ENCODE measurements at places on chromosomes 4 and X. TPM values are rescaled to one million over a fixed set of nuclear protein-coding genes. Genes with fewer than 3 reads are reported as not detected.

The PNCK gene
- 50.6 TPM for total RNA-seq

The GPRIN3 gene
- total RNA-seq = 2.4 TPM

The F8A2 gene
- 16.4 TPM for total RNA-seq

The GAGE12C gene
- not detected for total RNA-seq

The VCX3B gene
- 29.7 TPM for total RNA-seq

GRCh38 chr4:903066-904046 is 28.8 kb downstream of the GAK start:
- no peaks in the 10 kb centered on the region for H3K36me3 ChIP-seq
- H3K4me1 ChIP-seq = no peaks in the 10 kb centered on the region
- H3K4me3 ChIP-seq = no peak overlapping the region
- no peak for DNase-seq

DNA sequence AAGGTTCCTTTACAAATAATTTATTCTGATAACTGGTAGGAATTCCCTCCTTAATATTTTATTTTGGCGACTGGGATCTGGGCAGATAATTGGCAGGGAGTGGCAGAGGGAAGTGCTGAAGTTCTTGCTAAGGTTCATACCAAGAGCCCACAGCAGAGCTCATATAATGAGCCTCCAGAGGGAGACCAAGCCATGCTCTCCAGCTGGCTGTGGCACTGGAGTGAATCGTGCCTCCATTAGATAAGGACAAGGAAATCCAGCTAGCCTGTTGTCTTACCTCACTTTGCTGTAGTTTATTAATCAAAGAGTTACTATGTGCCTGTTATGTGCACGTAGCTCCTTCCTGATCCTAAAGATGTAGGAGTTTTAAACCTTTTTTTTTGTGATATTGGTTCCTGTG is 1.3 kb downstream of the ASB12 start:
- H3K4me1 ChIP-seq = no peaks in the 10 kb centered on the region
- DNase-seq = no peak
- H3K4me3 ChIP-seq = no peak overlapping the region
- no peak overlapping the region for H3K27ac ChIP-seq
- H3K36me3 ChIP-seq = no peaks in the 10 kb centered on the region
- no peaks in the 10 kb centered on the region for H3K27me3 ChIP-seq

DNA sequence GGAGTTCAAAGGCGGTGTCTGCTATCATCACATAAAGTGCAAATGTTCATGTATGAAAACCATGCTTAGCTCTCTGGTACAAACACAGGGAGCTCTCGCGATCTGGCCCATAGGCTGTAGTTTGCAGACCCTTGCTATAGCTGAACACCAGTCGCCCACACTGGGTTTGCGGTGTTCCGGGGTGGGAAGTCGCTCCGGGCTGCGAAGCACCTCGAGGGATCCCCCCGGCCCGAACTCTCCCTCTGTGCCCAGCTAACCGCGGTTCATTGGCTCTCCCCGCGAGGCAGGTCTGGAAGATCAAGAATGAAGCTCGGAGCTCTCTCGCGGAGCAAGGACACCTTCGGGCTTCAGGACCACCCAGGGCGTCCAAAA is 341 bp upstream of the PRPS2 start:
- no peaks in the 10 kb centered on the region for H3K4me1 ChIP-seq
- H3K27me3 ChIP-seq = no peaks in the 10 kb centered on the region
- no peaks in the 10 kb centered on the region for H3K36me3 ChIP-seq
- peak overlapping the region; percentile 56 for H3K4me3 ChIP-seq
- peak overlapping the region; percentile 27 for H3K27ac ChIP-seq
- DNase-seq = no peak

GRCh38 chr4:27010334-27010940 is 149.8 kb downstream of the STIM2 start:
- peak; percentile 47 for DNase-seq
- H3K27me3 ChIP-seq = no peaks in the 10 kb centered on the region
- no peaks in the 10 kb centered on the region for H3K36me3 ChIP-seq
- peaks cover 7% of the 10 kb centered on the region for H3K4me1 ChIP-seq

DNA sequence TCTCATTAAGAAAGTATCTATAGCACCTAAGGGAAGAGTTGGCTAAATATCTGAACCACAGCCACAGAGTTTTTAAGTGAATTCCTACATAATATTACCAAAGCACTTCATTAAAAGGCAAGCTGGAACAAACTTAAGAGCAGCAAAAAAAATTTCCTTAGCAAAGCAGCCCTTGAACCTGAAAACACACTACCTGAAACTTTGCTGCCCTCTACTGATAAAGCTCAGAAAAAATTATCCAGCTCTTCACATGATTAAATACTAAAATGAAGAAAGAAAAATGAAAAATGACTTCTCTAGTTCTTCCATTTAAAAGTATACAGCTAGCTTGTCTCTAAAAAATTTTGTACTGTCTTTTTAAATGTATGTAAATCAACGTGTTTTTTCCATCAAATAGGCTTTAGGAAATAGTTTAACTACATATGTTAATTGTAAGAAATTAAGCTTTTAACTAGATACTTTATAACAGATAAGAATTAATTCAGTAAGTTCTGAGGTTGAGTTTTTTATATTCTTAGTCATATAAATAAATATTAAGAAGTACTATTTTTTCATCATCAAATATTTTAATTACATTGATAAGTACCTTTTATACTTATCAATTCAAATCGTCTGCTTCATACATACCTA is 156.1 kb downstream of the STPG2 start:
- no peak for DNase-seq
- H3K27me3 ChIP-seq = no peaks in the 10 kb centered on the region
- H3K4me1 ChIP-seq = no peaks in the 10 kb centered on the region
- H3K36me3 ChIP-seq = no peaks in the 10 kb centered on the region

GRCh38 chrX:101442085-101442484 is 34.1 kb downstream of the HNRNPH2 start:
- H3K4me1 ChIP-seq = no peaks in the 10 kb centered on the region
- no peak overlapping the region for H3K27ac ChIP-seq
- H3K4me3 ChIP-seq = no peak overlapping the region
- no peaks in the 10 kb centered on the region for H3K36me3 ChIP-seq
- DNase-seq = no peak

- no peak overlapping the region for H3K4me3 ChIP-seq
- peak; percentile 10 for DNase-seq
- H3K4me1 ChIP-seq = no peaks in the 10 kb centered on the region
These were observed 60.2 kb upstream of the PGAM4 start for GRCh38 chrX:78029663-78030062.

DNA sequence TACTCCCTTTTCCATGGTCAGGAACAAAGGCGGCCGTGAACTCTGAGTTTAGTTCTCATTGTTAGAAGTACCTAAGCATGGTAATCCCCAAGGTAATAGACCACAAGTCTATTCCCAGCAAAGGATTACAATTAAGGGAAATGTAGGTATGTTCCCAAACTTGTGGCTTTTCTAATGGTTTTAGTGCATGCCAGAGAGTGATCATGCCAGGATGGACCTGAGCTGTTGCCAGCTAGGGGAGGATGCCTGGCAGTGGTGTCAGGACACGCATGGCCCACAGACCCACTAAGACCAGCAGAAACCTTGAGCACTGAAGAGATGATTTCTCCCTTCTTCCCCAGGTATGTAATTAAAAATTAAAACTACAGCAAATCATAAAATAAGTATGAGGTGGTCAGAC is 60.8 kb downstream of the COQ2 start:
- no peak overlapping the region for H3K27ac ChIP-seq
- no peaks in the 10 kb centered on the region for H3K4me1 ChIP-seq
- H3K4me3 ChIP-seq = no peak overlapping the region

GRCh38 chr4:104393655-104394324 is 100.9 kb downstream of the CXXC4 start:
- H3K36me3 ChIP-seq = no peaks in the 10 kb centered on the region
- H3K27me3 ChIP-seq = no peaks in the 10 kb centered on the region
- H3K4me1 ChIP-seq = no peaks in the 10 kb centered on the region
- no peak overlapping the region for H3K27ac ChIP-seq

DNA sequence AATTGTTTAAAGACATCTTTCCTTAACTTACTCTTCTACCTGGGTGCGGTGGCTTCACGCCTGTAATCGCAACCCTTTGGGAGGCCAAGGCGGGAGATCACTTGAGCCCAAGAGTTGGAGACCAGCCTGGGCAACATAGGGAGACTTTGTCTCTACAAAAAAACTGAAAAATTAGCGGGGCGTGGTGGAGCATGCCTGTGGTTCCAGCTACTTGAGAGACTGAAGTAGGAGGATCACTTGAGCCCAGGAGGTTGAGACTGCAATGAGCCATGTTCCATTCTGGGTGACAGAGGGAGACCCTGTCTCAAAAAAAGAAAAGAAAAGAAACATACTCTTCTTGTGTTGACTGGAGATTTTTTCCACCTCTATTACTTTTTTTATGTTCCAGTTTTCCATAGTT is 181.9 kb downstream of the RAPGEF2 start:
- no peaks in the 10 kb centered on the region for H3K36me3 ChIP-seq
- no peak for DNase-seq
- no peak overlapping the region for H3K27ac ChIP-seq
- H3K4me1 ChIP-seq = no peaks in the 10 kb centered on the region
- no peak overlapping the region for H3K4me3 ChIP-seq
- no peaks in the 10 kb centered on the region for H3K27me3 ChIP-seq

DNA sequence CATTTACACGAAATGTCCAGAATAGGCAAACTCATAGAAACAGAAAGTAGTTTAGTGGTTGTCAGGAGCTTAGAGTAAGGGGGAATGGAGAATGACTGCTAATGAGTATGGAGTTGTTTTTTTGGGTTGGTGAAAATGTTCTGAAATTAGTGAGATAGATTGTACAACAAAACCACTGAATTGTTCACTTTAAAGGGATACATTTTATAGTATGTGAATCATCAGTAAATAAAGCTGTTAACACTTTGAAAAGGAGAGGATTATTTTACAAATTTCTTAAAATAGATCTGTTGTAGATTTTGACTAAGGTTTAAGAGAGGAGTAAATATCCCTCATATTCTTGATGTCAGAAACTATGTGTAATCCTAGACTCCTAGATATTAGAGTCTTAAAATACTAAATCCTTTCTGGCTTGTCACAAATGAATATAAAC is 82.7 kb downstream of the RAPGEF2 start:
- no peaks in the 10 kb centered on the region for H3K27me3 ChIP-seq
- DNase-seq = no peak
- no peak overlapping the region for H3K4me3 ChIP-seq
- no peak overlapping the region for H3K27ac ChIP-seq

- no peaks in the 10 kb centered on the region for H3K36me3 ChIP-seq
- no peaks in the 10 kb centered on the region for H3K27me3 ChIP-seq
- H3K27ac ChIP-seq = no peak overlapping the region
These were observed 41.9 kb upstream of the RELL1 start for GRCh38 chr4:37728064-37728463.

- DNase-seq = no peak
- H3K27me3 ChIP-seq = no peaks in the 10 kb centered on the region
- no peaks in the 10 kb centered on the region for H3K36me3 ChIP-seq
These were observed 5.2 kb downstream of the KCNE5 start for GRCh38 chrX:109619771-109620170.

DNA sequence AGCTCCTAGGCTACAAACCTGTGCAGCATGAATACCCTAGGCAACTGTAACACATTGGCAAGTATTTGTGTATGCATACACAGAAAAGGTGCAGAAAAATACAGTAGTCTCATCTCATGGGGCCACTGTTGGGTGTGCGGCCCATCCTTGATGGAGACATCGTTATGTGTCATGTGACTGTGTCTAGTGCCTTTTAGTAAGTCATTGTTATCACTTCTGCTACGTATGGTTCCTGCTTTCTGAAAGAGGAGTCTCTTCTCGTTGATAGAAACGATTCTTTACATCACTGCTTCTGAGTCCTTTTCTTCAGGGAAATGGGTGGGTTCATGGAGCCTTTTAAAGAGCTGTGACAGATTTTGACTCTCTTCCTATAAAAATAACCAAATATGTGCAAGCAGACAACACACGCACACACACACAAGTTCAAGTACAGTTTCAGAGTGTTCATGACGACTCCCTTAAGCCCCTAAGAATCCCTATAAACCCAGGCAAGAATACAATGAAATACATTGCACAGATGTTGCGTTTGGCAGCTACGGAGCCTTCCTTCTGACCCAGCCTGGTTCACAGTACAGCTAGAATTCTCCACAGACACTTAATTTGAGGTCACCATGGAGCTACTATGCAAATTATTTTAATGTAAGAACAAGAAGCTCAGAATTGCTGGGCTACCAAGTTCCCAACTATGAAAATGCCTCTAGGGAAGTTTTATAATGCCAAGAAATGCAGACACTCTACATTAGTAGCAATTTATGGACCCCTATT is 10.2 kb upstream of the STK32B start:
- no peak overlapping the region for H3K27ac ChIP-seq
- no peak overlapping the region for H3K4me3 ChIP-seq
- H3K27me3 ChIP-seq = no peaks in the 10 kb centered on the region
- no peaks in the 10 kb centered on the region for H3K4me1 ChIP-seq
- no peaks in the 10 kb centered on the region for H3K36me3 ChIP-seq
- DNase-seq = no peak

DNA sequence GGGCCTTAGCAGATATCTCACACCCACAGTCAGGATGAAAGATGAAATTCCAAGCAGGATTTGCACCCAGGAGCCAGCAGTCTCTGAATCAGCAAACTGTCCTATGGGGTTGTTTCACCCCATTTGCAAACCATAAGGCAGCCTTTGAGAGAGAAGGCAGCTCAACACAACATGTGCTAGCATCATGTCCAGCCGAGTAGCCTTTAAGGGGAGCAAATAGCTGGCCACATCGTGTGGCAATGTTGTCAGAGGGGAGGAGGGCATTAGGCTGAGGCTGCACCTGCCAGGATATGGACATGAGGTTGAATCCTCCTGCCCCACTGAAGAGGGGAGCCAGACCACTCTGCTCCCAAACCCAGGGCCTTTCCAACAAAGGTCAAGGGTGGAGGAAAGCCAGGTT is 20.6 kb upstream of the PJA1 start:
- no peaks in the 10 kb centered on the region for H3K36me3 ChIP-seq
- no peak overlapping the region for H3K27ac ChIP-seq
- H3K4me3 ChIP-seq = no peak overlapping the region
- no peaks in the 10 kb centered on the region for H3K4me1 ChIP-seq
- DNase-seq = no peak

GRCh38 chr4:79632114-79632513 is 224.1 kb upstream of the GK2 start:
- no peak overlapping the region for H3K4me3 ChIP-seq
- H3K4me1 ChIP-seq = no peaks in the 10 kb centered on the region
- no peak for DNase-seq
- no peaks in the 10 kb centered on the region for H3K27me3 ChIP-seq

DNA sequence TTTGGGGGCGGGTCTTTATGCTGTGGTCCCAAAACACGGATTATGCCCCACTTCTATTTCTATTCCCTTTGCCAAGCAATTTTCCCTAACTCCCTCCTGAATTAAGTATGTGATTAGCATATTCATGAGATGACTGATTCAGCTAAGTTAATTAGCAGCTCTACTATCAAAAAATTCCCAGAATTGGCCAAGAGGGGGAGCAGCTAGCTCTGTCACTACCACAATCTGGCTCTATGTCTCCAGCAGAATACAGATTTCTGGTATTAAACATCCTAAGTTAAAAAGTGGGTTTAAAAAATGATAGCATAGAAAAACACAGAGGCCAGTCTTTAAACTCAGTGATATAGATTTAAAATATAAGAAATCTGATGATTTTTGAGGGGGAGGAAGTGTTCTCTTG is 80.3 kb downstream of the GPC4 start:
- no peaks in the 10 kb centered on the region for H3K36me3 ChIP-seq
- H3K4me1 ChIP-seq = no peaks in the 10 kb centered on the region
- no peak overlapping the region for H3K4me3 ChIP-seq
- peak; percentile 8 for DNase-seq
- no peak overlapping the region for H3K27ac ChIP-seq

Data from prostate gland (tissue), 2 donors.